ENCODE measurements at places on chromosomes 6 and 20. TPM values are rescaled to one million over a fixed set of nuclear protein-coding genes. Genes with fewer than 3 reads are reported as not detected.
A peak's percentile ranks its signal among the peaks of the same experiment; 100 is the strongest.

SIRPB2 gene
- 0.25 TPM for polyA plus RNA-seq

BFSP1 gene
- polyA plus RNA-seq: not detected

DNA sequence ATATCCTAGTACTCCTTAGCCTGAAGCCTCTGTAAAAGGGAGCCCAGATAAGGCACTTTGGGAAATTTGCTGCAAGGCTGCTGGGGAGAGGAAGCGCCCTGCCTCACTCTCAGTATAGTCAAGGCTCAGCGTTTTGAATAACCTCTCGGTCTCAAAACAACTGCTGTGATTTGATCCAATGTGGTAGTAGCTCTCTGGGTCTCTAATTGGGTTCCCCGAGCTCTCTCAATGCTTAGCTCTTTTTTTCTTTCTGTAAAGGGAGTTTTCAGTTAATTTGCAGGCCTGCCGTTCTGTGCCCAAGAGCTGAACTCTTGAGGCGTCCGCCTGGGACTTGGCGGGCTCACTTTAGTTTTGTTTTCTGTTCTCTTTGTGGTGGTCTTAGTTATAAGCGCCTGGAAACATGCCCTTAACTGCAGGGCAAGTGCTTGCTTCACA lies 41.2 kb downstream of the ZHX3 start:
- DNase-seq: no peak

DNA sequence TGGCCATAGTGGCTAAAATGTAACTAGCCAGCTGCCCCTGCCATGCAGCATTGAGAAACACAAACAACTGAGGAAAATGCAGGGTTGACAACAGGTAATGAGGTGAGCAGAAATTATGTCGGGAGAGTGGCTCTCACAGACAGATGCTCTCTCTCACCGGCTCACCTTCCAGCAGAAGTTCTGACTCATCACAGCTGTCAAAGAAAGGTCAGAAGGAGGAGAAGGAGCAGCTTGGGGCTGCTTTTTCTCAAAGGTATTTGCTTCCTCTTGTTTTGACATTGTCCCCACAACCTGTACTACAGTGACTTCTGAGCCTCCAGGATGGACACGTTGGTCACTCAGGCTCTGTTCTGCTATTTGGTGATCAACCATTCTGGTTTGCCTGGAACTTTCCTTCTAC lies 190.5 kb upstream of the HEY2 start:
- DNase-seq: no peak

DNA sequence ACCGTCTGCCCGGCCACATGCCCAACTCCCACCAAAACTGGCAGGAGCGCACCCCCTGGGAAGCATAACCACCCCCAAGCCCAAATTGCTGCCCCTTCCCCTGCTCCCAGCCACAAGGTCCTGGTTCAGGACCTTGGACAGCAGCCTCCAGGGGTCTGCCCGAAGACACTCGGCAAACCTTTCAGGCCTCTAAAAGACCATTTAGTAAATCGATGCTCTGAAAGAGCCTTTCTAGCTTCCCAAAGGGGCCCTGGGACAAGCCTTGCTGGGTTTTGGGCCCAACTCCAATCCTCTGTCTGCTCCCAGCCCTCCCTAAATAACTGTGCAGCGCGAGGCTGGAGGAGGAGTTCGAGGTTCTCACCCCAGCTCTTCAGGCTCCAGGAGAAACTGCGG lies 30.5 kb downstream of the GRM4 start:
- DNase-seq: peak; percentile 5

RWDD2A gene
- polyA plus RNA-seq: 2.4 TPM

AVP gene
- polyA plus RNA-seq: not detected

SIRPB1 gene
- polyA plus RNA-seq: not detected

DNA sequence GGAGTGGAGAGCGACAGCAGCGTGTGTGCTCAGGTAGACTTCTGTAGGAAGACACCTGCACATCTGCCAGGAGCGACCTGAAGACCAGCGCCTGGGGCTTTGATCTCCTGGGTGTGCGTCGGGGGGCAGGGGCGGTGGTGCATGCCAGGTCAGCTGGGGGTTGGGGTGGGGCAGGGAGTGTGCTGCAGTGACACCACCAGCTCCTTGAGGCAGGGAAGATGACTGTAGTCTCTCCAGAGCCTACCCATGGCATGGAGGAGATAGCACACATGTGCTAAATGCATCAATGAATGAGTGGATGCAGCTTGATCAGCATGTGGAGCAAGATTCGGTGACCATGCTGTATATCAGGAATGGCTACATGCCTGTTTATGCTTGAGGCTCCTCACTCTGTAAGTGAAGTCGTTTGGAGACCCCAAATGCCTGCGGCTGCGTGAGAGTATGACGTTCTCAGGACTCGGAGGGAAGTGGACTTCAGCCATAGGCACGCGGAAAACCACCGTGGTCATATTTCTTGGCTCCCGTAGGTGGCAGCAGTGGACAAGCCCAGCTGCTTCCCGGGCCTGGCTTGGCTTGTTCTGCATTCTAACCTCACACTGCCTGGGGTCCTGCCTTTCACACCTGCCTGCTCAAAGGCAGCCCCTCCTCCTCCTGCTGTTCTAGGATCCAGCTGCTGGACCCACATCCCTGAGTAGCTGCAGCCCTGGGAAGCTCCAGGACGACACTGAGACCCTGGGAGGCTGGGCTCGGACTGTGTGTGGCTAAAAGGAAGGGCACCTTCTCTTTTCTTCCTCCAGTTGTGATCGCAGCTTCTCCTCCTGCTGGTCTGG lies 39.4 kb upstream of the KCNK16 start:
- DNase-seq: peak; percentile 43

DNA sequence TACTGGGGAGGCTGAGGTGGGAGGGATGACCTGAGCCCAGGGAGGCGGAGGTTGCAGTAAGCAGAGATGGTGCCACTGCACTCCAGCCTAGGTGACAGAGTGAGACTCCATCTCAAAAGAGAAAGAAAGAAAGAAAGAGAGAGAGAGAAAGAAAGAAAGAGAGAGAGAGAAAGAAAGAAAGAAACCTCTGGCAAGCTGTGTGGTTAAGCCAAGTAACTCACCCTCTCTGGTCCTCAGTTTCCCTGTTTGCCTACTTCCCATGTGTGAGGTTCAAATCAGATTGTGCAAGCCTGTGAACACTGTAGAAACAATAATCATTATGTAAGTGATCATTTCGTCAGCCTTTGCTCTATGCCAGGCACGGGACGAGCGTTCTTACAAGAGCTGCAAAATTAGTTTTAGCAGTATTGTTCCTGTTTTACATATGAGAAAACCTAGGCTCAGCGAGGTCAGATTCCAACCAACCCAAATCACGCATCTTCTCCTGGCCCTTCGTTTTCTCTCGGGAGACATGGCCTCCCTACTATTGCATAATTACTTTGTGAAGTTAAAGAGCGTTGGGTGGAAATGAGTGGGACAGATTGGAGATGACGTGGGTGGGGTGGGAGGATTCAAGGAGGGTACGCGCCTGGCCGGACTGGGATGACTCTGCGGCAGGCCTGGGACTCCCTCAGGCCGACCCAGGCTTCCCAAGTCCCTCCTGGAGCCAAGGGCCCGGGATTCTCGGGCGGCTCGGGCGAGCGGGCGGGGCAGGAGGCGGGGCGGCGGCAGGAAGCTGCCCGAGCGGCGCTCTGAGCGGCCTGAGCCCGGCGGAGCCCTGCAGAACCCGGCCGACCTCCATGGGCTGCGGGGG lies at the start of gene SNX21:
SNX21 (plus strand) TSS at position 770 of the 853 bp plus-strand sequence. CDS start 121 bp downstream, outside the sequence.
- DNase-seq: no peak

DNA sequence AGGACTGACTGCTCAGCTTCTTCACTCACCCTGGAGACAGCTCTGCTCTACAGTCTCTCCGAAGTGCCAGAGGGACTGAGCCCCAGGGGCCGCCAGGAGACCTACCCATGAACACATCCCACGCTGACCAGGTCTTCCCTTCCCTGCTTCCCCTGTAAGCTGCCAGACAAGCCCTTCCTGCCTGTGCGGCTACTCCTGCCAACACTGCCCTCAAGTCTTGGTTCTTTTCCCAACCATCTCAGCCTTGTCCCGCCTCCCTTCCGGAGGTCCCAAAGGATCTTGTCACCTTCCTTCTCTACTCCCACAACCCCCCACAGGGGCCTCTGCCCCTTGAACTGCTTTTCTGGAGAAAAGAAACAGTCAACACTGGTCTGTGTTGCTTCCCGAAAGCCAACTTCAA lies 15.0 kb downstream of the CPNE5 start:
- no peak for DNase-seq

DNA sequence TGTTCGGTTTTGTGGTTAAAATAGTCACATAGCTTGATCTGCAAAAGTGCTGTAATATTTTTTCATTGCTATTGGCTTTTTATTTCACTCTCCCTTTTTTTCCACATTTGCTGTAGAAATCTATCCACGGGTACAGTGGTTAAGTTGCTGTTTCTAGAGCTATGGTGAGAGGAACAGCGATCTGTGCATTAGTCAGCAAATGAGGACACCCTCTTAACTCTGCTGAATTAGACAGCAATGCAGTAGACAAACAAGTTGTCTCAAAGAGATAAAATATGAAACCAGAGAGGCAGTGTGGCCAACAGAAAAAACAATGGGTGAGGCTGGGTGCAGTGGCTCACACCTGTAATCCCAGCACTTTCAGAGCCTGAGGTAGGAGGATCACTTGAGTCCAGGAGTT lies 17.6 kb upstream of the SYNJ2 start:
- DNase-seq: no peak

GRCh38 chr20:24673678-24674570 lies 204.5 kb downstream of the SYNDIG1 start:
- no peak for DNase-seq

DNA sequence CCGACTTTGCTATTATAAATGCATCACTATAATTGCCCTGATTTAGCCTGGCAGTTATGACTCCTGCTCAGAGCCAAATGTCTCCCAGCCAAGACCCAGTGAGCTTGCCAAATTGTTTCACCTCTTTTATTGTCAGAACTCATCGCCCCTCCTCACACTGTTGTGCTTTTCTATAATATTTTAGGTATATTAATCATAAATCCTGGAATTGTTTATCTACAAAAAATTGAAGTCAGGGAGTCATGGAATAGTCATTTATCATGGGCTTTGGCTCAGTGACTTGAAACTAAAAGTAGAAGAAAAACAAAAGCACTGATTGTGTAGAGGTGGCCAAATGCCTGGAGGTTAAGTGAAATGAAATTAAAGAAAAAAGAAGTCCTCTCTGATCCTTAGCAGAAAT lies 85.6 kb downstream of the PFDN4 start:
- no peak for DNase-seq

GRCh38 chr20:34675993-34676641 lies 775 bp downstream of the PIGU start:
- no peak for DNase-seq

SEC63 gene
- 33.3 TPM for polyA plus RNA-seq

- DNase-seq: no peak
These were observed 19.5 kb upstream of the RALGAPA2 start for GRCh38 chr20:20731945-20732296.

DDX43 gene
- polyA plus RNA-seq: not detected

DNA sequence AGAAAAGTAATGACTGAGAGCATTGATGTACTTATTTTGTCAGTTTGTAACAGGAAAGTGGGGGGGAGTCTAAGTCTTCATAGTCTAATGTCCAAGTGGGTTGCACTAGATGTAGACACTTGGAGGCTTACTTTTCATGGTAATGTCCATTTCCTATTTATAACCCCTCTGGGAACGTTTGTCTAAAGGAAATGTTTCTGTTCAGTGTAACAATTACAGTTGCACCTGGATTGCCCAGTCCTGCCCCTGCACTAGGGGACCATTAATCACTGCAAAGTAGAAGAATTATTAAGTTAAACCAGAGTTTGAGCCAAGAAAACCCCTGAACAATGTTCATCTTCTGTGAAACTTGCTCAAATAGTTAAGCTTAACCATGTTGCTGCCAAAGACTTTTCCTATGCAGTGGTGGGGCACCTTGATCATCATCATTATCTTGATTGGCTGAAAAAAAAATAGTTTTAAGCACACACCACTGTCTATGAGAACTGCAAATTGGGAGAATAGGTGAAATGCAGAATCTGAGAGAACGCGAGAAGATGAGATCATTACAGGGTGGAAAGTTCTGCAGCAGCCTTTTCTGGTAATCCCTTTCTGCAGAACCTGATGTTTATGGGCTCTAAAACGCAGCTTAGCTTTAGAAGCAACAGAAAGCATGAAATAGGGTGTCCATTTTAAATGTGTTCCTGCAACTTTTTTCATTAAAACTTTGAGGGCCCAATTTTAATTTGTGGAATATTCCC lies 106.0 kb downstream of the ZNF217 start:
- DNase-seq: no peak

GRCh38 chr20:16671753-16672152 lies 58.1 kb upstream of the SNRPB2 start:
- DNase-seq: no peak

SLC22A16 gene
- not detected for polyA plus RNA-seq

DNA sequence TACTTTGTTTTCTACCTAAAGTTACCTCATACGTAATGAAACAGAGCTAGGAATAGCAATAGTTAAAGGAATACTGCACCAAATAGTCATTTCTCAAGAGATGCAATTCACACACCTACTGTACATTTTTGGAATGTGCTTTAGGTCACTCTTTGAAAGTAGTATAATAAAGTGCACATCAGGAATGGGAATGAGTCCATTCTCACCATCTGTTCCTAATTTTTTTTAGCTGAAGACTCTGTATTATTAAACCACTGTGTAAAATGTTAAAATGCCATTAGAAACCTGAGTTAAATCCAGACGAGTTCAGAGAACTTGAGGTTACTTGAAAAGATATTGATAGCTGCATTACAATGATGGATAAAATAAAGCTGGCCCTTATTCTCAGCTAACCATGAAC lies 51.9 kb upstream of the EPHA7 start:
- no peak for DNase-seq

GRCh38 chr6:117078624-117079023 lies 186.7 kb upstream of the VGLL2 start:
- DNase-seq: no peak

- DNase-seq: no peak
These were observed 49.7 kb upstream of the TSHZ2 start for GRCh38 chr20:52922436-52922835.

GPANK1 gene
- polyA plus RNA-seq: 23.2 TPM

PLG gene
- not detected for polyA plus RNA-seq

- no peak for DNase-seq
These were observed 265.3 kb downstream of the UST start for GRCh38 chr6:149012040-149012545.

GRCh38 chr20:42155586-42155985 lies 537.4 kb upstream of the CHD6 start:
- no peak for DNase-seq

GSTA2 gene
- polyA plus RNA-seq: not detected

- DNase-seq: no peak
These were observed 76.1 kb upstream of the TFAP2D start for GRCh38 chr6:50637267-50637666.

DNA sequence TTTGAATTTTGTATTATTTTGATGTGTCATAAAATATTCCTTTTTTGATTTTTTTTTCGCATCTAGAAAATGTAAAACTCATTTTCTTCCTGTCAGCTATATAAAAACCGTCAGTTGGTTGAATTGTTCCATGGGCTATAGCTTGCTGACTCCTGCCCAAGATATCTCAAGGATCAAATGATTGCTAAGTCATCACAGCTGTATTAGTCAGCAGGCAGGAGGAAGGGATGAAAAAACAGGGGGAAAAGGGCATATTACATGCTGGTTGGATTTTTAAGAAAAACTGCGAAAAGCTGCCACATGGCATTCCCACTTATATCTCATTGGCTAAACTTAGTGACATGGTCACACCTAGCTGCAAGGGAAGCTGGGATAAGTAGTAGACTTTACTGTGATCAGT lies 569.9 kb downstream of the BCKDHB start:
- DNase-seq: no peak

TAGAP gene
- 309 TPM for polyA plus RNA-seq
